ENCODE measurements at places on chromosomes 4 and X. TPM values are rescaled to one million over a fixed set of nuclear protein-coding genes. Genes with fewer than 3 reads are reported as not detected.

P2RY8 gene
- total RNA-seq, result 1.3 TPM

SPATA4 gene
- 0.38 TPM for total RNA-seq

XG gene
- total RNA-seq, result 0.32 TPM

SPANXN4 gene
- not detected for total RNA-seq

AR gene
- 16.0 TPM for total RNA-seq

DNA sequence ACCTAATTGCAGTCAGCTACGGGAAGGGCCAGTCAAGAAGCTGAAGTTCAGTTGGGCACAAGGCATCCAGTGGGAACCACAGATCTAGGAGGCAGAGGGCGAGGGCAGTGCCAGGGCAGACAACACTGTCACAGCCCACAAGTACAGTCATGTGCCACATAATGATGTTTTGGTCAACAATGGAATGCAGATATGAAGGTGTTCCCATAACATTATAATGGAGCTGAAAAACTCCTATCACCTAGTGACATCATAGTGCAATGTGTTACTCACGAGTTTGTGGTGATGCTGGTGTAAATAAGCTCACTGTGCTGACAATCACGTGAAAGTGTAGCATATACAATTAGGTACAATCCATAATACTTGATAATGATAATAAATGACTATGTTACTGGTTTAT is 4.5 kb upstream of the TMEM255A start:
- no peak for DNase-seq

DNA sequence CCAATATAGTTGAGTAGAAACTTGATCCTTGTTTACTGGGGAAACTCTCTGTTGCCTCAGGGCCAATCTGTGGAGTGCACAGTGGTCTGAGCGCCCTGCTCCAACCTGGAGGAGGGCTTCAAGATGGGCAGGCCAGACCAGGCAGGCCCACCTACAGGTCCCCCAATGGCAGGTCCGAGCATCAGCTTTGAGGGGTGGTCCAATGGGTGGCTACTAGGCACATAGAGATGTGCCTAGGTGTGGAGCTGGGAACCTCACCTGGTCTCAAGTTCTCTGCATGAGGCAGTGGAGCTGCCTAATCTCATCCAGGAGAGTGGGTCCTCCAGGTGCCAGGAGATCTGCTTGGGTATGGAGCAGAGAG is 252.9 kb downstream of the ARHGAP10 start:
- no peak for DNase-seq

DNA sequence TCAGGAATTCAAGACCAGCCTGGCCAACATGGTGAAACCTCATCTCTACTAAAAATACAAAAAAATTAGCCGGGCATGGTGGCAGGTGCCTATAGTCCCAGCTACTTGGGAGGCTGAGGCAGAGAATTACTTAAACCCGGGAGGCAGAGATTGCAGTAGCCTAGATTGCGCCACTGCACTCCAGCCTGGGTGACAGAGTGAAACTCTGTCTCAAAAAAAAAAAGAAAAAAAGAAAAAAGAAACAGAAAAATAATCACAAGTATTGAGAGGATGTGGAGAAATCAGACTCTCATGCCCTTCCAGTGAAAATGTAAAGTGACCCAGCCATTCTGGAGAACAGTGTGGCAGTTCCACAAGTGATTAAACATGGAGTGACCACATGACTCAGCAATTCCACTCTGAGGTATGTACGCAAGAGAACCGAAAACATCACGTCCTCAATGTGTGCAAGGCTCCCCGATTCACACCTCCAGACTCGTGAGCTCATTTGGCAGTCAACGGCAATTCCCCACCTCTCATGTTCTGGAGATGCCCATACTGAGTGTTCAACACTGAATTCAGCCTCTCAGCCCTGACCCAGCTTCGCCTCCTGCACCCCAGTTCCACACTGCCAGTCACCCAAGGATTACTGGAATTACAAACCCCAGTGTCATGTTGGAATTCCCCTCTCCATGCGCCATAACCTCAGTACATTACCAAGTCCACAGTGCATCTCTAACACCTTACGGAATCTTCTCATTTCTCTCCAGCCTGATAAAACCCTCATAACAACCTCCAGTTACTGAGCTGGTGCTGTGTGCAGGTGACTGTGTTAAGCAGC is 21.1 kb downstream of the ACOX3 start:
- DNase-seq, result no peak

- no peak for DNase-seq
These were observed at the start of gene TDO2 for GRCh38 chr4:155903453-155903852. TSS of gene TDO2 (plus strand) at chr4:155903696. CDS start at chr4:155903759, 63 bp downstream.

- no peak for DNase-seq
These were observed 10.3 kb upstream of the CLCN5 start for GRCh38 chrX:49912086-49912485.

GRCh38 chr4:56210397-56210796 is 176.9 kb downstream of the AASDH start:
- no peak for DNase-seq

DNA sequence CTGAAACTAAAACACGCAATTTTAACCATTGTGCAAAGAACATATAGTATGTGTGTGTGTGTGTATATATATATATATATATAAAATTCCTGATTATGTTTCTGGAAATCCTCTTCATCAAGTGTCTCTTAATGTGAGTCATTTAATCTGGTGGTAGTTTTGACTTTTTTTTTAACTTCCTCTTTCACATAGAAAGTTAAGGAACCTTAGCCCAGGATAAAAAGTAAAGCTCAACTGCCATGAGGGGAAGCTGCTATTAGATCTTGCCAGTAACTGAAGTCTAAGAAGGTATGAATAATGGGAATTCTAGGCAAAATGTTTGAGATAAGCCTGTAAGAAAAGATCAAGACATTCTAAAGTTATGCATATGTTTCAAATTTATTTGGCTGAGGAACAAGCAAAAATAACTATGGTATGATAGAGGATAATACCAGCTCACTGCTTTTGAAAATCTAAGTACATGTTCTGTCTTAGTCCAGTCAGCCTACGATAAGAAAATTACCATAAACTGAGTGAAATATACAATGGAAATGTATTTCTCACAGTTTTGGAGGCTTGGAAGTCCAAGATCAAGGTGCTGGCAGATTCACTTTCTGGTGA is 757.0 kb downstream of the TRAM1L1 start:
- no peak for DNase-seq
